ENCODE measurements at places on chromosomes 7 and 10.

- DNase-seq = no peak
These were observed 318.6 kb upstream of the PHF14 start for GRCh38 chr7:10655031-10655430.

GRCh38 chr7:140883378-140883777 is 41.4 kb downstream of the BRAF start:
- DNase-seq = no peak

GRCh38 chr10:88330174-88330573 is 252.9 kb downstream of the RNLS start:
- DNase-seq = no peak

GRCh38 chr7:21383227-21384220 is 44.4 kb upstream of the SP4 start:
- DNase-seq = no peak

- no peak for DNase-seq
These were observed 733 bp downstream of the PRKCQ start for GRCh38 chr10:6579183-6579903.

DNA sequence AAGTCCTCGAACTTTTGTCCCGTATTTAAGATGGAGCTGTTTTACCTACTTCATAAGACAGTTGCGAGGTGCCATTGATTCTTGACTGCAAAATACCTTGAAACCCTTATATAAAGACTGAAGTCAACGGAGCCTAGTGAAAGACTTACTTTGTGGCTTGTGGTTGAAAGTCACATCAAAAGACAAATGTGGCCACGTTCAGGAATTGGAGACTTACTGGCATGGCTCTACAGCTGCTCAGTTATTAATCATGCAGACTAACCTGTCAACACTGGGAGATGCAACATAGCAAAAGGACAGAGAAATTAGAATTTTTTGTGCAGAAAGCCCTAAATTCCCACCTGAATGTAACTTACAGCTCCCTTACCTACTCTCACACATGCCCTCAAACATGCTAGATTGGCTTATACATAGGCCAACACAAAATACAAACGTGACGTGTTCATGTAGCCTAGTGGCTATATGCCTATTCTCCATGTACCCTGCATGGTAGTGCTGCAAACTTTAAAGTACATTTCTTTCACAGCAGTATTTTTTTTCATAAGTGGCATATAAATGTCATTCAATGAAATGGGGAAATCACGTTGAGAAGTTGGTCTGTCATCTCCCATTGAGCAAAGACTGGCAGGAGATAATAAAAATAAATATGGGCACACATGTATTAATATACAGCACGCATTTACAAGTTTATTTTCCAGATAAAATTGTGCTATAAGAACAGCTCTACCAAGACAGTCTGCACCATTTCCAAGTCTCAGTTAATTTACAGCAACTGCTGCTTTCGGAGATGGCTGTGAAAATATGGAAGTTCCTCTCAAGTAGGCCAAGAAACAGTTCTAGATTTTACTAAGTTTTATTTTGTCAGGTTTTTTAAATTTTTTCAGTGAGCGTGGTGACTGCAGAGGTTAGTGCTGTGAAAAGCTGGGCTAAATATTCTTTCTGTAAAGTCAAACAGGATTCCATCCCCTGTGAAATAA is 170.4 kb upstream of the C7orf33 start:
- no peak for DNase-seq
